ENCODE measurements at places on chromosomes 16 and 17.

DNA sequence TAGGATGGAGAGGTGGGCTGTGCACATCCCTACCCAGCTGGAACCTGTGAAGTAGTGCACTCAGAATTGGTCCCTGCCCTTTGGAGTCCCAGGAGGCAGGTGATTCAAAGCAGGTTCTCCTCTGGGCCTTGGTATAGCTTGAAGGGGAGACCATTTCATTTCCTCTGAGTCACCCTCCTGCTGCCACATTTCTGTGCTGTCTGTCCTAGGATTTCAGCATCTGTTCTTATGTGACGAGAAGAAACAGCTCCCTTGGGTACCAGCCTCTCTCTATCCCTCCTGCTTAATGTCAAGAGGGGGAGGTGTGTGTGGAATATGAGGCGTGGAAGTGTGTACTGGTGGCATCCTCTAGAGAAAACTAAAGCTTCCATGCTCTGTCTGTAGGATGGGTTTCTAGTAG, 5.0 kb upstream of the NFE2L1 start:
- no peak for DNase-seq

- no peak for DNase-seq
Observed at GRCh38 chr16:4893103-4893862, 43.7 kb downstream of the PPL start.

DNA sequence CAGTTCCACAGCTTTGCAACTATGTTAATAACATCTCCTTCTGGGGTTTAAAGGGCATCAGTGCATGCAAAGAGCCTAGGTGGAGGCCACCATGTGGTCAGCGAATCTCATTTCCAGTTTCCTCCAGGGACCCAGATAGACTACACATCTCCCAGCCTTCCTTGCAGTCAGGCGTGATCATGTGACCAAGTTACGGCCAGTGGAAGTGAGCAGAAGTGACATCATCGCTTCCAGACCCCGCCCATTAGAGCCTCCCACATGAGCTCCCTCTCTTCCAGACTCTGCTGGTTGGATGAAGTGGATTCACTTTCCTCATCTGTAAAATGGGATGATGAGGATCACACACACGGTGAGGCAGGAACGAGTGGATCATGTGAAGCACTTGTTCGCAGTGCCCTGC, 27.4 kb upstream of the KDM8 start:
- DNase-seq, result no peak

- DNase-seq, result peak; percentile 31
Observed at GRCh38 chr17:35432176-35433074, at the start of gene SLFN12. Gene SLFN12 (minus strand): TSS chr17:35432500. CDS start chr17:35423028, 9,472 bp downstream.

- DNase-seq, result no peak
Observed at GRCh38 chr17:33572615-33573014, 279.5 kb upstream of the ASIC2 start.

GRCh38 chr16:61364990-61365389, 671.2 kb downstream of the CDH8 start:
- DNase-seq, result no peak

DNA sequence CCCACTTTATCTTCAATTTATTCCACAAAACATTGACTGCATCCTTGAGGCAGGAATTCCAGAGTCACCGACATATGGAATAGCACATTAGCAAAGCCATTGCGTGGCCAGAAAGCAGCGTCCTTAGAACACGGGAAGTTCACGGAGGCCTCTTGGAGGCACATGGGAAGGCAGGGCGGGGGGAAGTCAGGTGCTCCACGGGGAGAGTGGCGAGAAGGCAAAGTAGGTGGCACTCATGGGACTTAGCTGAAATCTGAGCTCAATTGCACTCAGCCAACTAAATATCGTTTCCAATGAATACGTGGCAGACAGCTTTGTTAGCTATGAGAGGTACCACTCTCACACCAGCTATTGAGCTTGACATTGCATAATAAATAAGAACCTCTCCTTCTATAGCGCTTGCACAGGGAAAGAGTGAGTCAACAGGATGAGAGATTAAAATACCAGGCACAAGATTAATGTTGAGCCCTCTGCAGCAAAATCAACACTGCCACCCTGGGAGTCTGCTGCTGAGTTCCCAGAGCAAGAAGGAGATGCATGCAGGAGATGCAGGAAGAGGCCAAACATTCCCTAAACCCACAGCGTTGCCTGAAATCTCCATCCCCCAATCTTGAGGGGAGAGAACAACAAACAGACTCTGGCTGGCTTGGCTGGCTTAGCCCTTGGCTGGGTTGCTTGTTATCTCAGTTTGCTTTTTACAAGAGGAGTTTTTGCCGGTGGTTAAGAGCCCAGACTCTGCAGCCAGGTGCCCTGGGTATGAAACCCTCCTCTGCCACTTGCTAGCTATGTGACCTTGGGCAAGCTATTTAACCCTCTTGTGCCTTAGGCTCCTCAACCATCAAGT, 28.8 kb downstream of the ABCC12 start:
- DNase-seq, result no peak

GRCh38 chr17:31869031-31869430, 10.0 kb upstream of the COPRS start:
- DNase-seq, result no peak

- no peak for DNase-seq
Observed at GRCh38 chr17:82367724-82368524, 3.6 kb upstream of the UTS2R start.

- no peak for DNase-seq
Observed at GRCh38 chr16:89863741-89864526, 9.5 kb upstream of the TCF25 start.

DNA sequence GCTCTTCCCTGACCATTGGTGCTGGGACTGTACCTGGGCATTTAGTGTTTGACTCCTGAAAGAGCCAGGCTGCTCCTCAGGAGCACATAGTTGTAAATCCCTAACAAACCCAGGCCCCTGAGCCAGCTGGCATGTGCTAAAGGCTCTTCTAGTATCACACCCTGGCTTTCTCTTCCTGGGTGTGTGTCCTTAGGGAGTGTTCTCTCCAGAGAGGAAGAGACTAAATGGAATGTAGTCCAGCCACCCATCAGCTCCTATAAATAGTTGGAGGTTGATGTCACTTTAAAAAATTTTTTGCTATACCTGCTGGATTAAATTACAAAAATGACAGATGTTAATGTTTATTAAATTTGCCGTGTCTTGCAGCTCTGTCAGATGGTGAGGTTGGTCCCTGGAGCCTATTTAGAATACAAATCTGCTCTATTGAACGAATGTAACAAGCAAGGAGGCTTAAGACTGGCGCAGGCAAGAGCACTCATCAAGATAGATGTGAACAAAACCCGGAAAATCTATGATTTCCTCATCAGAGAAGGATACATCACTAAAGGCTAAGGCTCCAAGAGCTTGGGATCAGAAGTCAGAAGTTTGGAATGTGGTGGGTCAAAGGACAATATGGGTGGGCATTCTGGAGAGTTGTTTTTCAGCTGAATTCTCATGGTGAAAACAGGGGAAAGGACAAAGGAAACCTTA, 13.1 kb upstream of the DUSP14 start:
- no peak for DNase-seq

DNA sequence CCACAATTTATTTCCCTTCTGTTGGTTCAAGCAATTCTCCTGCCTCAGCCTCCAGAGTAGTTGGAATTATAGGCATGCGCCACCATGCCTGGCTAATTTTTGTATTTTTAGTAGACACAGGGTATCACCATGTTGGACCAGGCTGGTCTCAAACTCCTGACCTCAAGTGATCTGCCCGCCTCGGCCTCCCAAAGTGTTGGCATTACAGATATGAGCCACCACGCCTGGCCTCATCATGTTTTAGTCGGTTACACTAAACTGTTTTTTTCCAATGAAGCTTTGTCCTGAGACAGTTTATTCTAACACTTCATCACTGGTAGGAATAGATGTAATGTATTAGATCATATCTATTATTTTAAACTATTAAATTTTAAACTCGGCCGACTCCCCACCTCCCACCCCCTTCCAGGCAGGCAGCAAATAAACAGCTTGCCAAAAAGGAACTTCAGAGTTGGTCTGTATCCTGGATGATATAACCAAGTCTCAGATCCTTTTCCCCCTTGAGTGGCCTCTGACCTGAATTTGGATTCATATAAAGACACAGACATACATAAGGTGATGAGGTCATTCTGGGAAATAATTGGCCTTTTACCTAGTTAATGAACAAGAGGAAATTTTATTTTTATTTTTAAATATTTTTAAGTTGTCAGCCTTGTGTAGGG, 18.4 kb upstream of the CORO6 start:
- DNase-seq, result no peak

GRCh38 chr17:43880420-43880991, 26.8 kb downstream of the MPP2 start:
- peak; percentile 59 for DNase-seq

- no peak for DNase-seq
Observed at GRCh38 chr17:59858167-59858816, 34.5 kb downstream of the TUBD1 start.

- DNase-seq, result no peak
Observed at GRCh38 chr17:68906638-68907037, 48.6 kb downstream of the ABCA8 start.

DNA sequence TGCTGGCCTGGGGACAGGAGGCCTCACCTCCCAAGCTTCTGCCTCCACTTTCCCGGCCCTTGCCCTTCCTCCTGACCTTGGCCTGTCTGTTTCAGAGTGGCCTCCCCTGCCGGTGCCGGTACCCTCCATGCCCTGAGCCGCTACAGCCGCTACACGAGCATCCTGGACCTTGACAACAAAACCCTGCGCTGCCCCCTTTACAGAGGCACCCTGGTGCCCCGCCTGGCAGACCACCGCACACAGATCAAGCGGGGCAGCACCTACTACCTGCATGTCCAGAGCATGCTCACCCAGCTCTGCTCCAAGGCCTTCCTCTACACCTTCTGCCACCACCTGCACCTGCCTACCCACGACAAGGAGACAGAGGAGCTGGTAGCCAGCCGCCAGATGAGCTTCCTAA, 7.4 kb downstream of the SMCR8 start:
- DNase-seq, result no peak

GRCh38 chr16:58158725-58159124, 29.5 kb upstream of the CFAP20 start:
- DNase-seq, result no peak

DNA sequence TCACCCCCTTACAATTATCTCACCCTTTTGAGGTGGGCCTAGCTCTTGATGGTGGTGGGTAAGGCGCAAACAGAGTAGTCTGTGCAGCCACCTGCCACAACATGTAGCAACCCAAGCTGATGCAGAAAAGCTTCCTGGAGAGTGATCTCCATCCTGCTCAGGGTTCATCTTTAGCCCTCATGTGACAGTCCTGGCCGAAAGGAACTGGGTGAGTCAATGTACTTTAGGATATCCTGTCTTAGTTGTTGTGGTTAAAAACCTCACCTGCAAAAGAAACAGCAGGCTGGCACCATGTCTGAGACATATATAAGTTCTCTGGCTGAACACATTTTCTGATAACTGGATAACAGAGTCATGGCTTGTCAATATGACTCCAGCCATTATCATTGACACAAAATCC, 183.5 kb upstream of the CPHXL start:
- DNase-seq, result no peak

GRCh38 chr17:73278465-73279453, 17.1 kb upstream of the CPSF4L start:
- DNase-seq, result no peak

- no peak for DNase-seq
Observed at GRCh38 chr17:28076144-28076543, 33.7 kb downstream of the NLK start.

DNA sequence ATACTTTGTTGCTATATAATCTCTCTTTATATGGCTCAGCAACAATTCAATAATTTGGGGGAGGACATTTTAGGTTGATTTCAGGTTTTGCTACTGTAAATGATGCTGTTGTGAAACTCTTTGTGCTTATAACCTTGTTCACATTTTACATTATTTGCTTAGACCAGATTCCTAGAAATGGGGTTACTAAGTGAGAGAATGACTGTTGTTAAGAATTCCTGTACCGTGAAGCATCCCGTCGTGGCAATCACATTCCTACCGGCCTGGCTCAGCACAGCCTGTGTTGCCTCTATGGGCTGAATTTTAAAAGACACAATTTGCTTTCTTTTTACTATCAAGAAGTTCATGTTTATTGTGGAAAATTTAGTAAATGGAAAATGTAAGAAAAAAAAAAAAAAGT, 31.4 kb downstream of the B9D1 start:
- no peak for DNase-seq

GRCh38 chr16:58931436-58931835, 197.3 kb upstream of the GOT2 start:
- DNase-seq, result no peak

DNA sequence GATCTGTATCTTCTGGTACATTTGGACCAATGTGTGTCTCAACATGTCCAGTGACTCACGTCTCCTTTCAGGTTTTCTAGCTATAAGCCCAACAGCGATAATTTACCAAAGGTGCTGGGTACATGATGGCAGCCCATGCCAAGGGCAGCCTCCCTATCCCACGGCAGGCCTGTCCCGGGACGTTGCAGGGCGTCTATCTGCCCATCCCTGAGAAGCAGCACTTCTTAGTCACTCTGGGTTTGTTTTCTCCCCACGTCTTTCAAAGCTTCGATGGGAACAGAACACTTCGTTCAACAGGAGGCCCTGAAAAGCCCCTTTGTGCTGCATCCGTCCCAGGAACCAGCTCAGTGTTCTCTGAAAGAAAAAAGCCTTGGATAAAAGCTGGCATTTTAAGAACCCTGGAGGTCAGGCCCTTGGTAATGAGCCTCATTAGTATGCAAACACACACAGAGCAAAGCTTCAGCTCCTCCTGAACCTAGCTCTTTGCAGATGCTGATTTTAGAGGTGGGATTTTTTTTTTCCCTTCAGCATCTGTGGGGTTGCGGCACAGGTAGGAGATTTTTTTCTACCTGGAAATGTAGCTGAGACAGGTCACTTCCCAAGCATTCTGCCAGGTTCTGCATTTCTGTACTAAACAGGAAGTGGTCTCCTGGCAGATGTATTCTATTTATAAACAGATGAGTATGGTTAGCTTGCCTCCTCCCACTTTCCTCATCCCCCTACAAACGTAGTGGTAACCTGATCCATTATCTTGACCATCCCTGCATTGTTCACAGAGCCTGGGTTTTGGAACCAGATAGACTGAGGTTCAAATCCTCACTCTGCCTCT, 17.5 kb upstream of the MT4 start:
- DNase-seq, result no peak

- no peak for DNase-seq
Observed at GRCh38 chr17:6000426-6000825, 69.8 kb upstream of the WSCD1 start.

DNA sequence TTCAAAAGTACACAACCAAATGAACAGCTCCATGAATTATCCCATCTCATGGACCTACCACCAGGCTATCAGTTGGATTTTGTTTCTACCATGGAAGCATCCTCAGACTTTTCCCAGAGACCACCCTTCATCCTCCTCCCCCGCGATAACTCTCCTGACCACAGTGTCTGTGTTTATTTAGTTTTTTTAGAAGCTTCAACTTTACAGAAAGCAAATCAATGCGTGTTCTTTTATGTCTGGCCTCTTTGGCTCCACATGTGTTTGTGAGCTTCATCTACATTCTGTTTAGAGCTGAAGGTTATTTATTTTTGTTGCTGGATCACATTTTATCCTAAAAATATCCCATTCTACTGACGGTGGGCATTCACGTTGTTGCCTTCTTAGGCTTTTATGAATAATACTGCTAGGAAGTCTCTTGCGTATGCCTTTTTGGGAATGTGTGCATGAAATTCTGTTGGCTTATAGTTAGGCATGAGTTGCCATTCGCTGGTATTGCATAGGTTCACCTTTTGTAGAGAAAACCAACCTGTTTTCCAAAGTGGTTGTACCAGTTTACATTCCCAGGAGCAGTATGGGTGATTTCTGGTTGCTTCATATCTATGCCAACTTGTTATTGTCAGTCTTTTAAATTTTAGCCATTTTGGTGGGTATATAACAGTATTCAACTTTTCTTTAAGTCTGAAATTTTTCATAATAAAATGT, 83.0 kb downstream of the CMIP start:
- DNase-seq, result no peak

All from activated CD4-positive, CD25-positive, alpha-beta regulatory T cell treated with anti-CD3 and anti-CD28 coated beads, Interleukin-2, amount 50 U/mL, for 72 hours (primary cell).